Muscle of back (tissue), 13 donors: ENCODE measurements at places on chromosomes 5 and 9. TPM values are rescaled to one million over a fixed set of nuclear protein-coding genes. Genes with fewer than 3 reads are reported as not detected.

DNA sequence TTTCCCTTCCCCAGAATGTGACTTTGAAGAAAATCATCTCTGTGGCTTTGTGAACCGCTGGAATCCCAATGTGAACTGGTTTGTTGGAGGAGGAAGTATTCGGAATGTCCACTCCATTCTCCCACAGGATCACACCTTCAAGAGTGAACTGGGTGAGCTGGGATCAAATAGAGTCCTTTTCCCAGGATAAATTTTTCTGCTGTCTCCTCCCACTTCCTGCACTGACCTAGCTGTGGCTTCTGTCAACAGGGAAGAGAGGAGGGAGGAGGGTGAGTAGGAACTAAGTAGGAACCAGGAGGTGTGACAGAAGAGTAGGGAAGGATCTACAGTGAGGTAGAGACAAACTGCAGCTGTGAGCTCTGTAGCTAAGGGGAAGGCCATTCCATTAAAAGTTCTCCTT is 69.3 kb downstream of the MAMDC2 start:
- no peak for DNase-seq

DNA sequence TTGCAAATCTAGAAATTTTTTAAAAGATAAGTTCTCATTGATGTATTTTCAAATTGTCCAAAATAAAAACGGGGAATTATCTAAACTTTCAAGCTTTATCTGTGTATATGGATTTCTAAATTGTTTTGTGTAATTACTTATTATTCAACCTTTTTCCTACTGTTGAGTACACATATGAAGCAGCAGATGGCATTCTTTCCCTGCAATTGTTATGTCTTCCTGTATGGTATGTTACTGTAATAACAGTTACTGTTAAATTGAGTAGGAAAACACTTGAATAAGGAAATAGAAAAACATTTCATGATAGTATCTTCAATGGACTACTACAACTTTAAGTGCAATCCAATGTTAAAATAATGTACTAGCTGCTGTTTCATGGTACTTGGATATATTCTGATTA is 124.8 kb downstream of the RANBP17 start:
- peak; percentile 37 for DNase-seq

DNA sequence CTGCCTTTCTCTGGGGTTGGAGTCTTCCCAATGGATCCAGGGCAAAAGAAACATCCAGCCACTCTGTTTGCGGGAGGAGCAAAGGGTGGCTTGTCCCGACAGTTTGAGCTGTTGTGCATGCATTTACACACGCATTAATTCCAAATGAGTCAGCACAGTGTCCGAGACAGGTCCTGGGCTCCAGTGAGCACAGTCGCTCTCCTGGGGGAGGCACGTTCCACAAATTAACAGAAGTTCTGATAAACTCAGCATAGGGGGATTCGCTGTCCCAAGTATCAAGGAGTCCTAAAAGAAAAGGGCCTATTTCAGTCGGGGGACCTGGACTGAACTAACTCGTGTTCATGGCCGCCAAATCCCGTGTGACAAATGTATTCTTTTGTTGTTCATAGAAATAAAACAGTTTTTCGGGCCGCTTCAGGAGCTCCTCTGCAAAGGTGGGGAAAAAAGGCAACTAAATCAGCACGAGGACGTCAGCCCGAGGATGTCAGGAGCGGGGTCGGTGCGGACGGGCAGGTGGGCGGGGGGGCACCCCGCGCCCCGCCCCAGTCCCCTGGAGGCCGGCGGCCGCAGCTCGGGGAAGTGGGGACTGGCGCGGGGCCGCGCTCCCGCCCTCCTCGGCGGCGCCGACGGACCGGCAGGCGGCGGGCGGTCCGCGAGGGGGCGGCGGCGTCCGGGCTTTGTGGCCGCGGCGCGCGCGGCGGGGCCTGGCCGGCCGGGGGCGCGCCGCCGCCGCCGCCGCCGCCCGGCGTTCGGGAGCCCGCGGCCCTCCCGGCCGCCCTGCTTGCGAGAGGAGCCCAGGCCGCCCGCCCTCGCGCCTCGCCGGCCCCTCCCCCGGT is at the start of gene MSANTD3:
Gene MSANTD3, plus strand, starts transcription at position 614 of the 836 bp plus-strand sequence. CDS start 14,796 bp downstream, outside the sequence.
- peak; percentile 65 for DNase-seq

DNA sequence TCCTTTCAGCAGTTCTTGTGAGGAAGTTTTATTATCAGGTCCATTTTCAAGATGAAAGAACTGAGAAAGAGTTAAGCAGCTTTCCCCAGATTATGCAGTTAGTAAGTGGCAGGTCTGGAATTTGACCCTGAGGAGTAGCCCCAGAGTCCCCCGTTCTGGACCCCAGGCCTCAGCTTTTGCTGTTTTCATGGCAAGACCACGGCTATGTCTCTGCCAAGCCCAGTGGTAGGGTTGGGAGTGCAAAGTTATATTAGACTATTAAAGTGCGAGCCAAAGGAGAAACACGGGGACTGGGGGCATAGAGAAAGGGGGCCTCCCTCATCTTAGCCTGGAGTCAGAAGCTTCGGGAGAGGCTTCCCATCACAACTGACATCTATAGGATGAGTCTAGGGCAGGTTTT is 19.3 kb upstream of the ORM1 start:
- DNase-seq = no peak

DNA sequence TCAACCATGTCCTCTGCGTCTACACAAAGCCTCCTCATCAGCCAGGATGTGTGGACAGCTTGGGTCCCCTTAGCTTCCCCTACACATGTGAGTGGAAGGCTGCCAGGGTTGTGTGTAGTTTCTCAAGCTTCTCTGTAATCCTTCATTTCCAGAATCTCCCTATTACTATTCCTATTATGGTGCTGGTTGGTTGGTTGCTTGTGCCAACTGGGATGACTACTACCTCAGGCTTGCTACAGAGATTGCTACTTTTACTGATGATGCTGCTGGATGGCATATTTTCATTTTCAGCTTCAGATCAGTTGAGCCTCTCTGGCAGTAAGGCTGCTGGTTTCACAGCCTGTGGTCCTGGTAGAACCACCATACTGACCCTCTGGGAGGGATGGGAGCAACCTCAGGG is 39.9 kb downstream of the ATG10 start:
- DNase-seq = no peak

DNA sequence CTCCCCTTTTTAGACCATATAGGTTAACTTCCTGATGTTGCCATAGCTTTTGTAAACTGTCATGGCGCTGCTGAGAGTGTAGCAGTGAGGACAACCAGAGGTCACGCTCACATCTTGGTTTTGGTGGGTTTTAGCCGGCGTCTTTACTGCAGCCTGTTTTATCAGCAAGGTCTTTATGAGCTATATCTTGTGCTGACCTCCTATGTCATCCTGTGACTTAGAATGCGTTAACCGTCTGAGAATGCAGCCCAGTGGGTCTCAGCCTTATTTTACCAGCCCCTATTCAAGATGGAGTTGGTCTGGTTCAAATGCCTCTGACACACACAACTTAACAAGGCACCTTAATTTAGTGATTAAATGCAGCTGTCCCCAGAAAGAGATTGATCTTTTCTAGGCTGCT is 23.9 kb upstream of the KDM4C start:
- DNase-seq = no peak

DNA sequence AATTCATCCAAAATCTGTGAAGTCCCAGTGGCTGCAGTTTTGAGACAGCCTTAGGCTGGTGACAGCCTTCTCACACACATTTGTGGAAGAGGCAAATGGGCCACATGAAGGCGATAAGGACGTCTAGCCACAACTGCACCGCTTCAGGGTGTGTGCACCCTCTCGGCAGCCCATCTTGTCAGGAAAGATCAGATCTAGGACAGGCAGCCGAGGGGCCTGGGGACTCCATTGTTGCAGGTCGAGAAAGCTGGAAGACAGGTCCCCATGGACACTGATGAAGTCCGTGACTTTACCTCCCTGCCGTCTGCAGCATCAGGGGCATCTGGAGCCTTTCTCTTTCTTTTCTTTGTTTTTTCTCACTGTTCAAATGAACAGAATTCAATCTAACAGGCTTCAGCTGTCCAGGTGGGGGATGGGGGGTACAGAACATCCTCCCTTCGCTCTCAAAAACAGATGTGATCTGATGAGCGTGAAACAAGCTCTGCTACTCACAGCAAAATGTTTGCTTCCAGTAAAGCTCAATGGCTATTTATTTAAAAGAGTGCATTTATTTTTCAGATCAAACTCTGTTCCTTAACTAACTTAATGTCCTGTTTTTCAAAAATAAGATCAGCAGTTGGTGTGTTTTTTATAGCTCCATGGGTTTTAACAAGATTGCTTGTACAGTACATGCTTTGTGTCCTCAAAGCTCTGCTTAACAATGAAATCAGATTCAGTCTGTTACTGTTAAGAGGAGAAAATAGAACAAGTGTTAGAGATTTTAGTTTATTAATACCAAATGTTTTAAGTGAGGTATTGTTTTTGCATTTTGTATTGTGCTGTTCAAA is 111.8 kb upstream of the OTULINL start:
- no peak for DNase-seq

Gene SLC34A1
- polyA plus RNA-seq = 0.14 TPM

Gene PCDHB6
- 2.5 TPM for polyA plus RNA-seq

Gene PCDHB11
- polyA plus RNA-seq = 3.5 TPM

Gene GAS1
- 118 TPM for polyA plus RNA-seq

Gene ASPN
- 436 TPM for polyA plus RNA-seq
